ENCODE measurements at places on chromosomes 2 and 18. TPM values are rescaled to one million over a fixed set of nuclear protein-coding genes. Genes with fewer than 3 reads are reported as not detected.

SIX2 gene
- not detected for total RNA-seq

RUFY4 gene
- total RNA-seq: not detected

ACKR3 gene
- total RNA-seq: not detected

RPIA gene
- 12.5 TPM for total RNA-seq

AGXT gene
- 1.6 TPM for total RNA-seq

RAB31 gene
- 1.7 TPM for total RNA-seq

ACSL3 gene
- 163 TPM for total RNA-seq

POTEJ gene
- total RNA-seq: not detected

CCDC88A gene
- total RNA-seq: 0.25 TPM

GRCh38 chr2:72325592-72326422 is 178.1 kb upstream of the CYP26B1 start:
- DNase-seq: peak; percentile 59

GRCh38 chr2:70525032-70525431 is 28.6 kb downstream of the TGFA start:
- peak; percentile 89 for DNase-seq

DNA sequence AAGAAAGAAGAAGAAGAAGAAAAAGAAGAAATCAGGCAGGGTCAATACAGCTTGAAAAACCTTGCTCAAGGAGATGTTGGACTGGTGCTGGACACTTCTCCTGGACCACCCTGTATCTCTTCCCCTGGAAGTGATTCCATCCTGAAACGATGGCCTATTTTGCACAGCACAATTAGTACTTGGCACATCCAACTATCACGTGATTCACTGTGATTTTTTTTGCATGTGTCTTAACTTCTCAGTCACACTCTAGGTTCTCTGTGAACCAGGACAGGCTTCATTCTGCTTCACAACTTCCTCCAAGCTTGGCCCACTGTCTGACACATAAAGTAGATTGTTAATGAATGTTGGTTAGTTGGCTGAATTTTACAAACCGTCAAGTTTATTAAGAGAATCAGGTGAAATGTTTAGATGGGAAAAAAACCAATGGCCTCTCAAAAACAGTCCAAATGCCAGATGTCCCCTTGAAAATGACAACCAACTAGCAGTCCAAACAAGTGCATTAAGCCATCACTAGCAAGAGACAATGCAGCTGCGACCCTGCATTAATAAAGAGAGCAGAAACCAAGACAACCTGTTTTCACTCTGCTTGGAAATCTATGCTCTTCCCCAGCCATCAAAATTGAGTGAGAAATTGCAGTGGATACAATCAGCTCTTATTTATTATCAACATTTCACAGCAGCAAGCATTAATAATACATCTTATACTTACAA is 300.0 kb upstream of the CHAC2 start:
- no peak for DNase-seq

- DNase-seq: no peak
Observed at GRCh38 chr2:65075176-65075575, 19.0 kb downstream of the CEP68 start.

DNA sequence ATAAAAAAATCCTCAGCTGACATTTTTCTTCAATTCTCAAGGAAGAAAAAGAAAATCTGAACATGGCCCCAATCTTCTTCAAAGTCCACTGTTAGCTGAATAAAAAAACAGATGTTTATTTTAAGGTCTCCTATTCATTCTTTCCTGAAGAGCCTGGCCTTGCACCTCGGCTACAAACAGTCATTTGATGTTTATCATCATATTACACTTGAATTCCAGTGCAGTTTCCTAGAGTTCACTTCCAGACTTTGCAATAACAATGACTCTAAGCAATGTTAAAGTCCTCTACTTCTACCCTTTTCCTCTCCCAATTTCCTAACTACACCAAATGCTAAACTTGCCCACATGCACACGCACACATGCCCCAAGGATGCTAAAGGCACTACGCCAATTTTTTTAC is 70.1 kb downstream of the NOL10 start:
- DNase-seq: no peak

- DNase-seq: no peak
Observed at GRCh38 chr2:125160947-125161346, 1135.9 kb downstream of the CNTNAP5 start.

GRCh38 chr2:32750880-32751279 is 123.0 kb downstream of the TTC27 start:
- no peak for DNase-seq

- no peak for DNase-seq
Observed at GRCh38 chr18:44181951-44182747, 498.5 kb upstream of the SETBP1 start.

GRCh38 chr2:128510701-128511397 is 192.2 kb upstream of the HS6ST1 start:
- no peak for DNase-seq

DNA sequence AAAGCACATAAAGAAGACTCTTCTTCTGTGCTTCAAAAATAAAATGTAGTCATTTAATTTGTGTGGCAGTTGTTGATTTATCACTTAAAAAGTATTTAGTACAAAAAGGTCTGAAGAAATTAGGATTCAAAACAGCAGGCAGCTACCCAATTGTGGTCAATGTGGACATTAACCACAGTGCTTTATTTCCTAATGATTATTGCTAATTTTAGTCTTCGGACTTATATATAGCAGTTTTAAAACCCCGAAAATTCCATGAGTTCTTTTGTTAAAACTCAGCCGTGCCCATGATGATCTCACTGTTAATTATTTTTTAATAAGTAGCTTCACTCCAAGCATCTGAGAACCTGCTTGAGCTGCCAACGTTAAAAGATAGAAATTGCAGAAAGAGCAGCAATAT is 594.3 kb downstream of the STK39 start:
- DNase-seq: no peak

- DNase-seq: no peak
Observed at GRCh38 chr2:134347756-134348155, 93.9 kb downstream of the MGAT5 start.

DNA sequence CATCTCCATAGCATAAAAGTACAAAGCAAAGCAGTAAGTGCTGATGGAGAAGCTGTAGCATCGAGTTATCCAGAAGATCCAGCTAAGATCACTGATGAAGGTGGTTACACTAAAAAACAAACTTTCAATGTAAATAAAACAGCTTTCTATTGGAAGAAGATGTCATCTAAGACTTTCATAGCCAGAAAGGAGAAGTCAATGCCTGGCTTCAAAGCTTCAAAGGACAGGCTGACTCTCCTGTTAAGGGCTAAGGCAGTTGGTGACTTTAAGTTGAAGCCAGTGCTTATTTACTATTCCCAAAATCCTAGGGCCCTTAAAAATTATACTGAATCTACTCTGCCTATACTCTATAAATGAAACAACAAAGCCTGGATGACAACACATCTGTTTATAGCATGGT is 44.0 kb downstream of the METTL8 start:
- no peak for DNase-seq
